ENCODE measurements at places on chromosomes 16 and 17.

DNA sequence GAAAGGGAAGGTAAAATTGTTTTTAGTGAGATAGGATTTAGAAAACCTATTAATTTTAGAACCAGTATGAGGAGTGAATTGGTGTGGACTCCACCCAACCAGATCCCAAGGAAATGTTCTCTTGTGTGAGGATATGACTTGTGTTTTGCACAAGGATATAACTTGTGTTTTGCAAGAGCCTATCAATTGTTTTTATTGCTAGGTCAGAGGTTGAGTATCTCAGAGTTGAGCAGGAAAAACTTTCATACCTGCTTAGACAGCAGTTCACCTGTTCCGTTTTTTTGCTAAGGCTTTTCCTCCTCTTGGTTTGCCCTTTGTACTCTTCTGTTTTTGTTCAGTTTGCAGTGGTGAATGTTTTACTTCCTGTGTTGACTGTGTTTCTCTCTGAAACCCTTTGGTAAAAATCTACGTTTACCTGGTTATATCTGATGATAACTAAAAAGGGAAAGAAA is 5.1 kb downstream of the NBR1 start:
- DNase-seq: no peak

DNA sequence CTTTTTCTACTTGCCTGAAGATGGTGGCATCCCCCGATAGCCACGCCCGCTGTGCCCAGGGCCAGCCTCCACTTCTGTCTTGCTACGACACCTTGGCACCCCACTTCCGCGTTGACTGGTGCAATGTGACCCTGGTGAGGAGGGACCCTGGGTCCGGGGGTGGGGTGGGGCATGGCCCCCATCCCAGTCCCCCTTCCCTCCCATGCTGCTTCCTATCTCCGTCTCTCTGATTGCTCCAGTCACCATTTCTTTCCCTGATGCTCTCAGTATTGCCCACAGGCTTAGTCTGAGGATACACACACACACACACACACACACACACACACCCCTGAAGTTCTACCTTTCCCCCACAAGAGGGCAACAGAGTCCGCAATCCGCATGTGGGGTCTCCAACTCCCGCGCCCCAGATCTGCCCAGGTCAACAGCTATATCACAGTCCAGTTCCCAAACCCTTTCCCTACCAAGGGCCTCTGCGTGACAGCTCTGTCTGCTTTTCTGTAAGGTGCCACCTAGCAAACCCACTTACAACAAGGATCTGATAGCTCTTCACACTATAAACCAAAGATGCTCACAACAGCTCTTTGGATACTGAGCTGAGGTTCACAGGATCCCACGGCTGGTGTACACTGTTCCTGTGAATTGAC is 3.4 kb downstream of the SGCA start:
- DNase-seq: no peak

DNA sequence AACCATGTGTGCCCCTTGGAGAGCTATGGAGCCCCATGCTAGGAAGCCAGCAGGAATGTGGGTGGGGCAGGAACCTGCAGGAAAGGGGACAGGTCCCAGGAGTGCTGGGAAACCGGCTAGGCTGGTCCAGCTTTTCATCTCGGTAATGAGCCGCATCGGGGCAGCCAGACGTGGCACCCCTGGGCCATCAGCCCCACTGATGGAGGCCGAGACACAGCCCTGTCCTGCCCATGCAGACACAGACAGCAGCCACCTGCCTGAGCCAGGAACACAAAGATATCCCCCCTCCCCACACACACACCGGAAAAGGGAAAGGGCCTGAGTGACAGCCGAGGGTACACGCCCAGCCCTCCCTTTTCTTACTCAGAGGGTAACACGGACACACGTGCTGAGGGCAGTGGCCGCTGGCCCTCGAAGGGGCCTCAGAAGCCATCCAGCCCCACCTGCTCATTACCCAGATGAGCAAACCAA is 18.1 kb downstream of the PPL start:
- no peak for DNase-seq

GRCh38 chr16:22252317-22252716 is 44.9 kb upstream of the POLR3E start:
- no peak for DNase-seq

DNA sequence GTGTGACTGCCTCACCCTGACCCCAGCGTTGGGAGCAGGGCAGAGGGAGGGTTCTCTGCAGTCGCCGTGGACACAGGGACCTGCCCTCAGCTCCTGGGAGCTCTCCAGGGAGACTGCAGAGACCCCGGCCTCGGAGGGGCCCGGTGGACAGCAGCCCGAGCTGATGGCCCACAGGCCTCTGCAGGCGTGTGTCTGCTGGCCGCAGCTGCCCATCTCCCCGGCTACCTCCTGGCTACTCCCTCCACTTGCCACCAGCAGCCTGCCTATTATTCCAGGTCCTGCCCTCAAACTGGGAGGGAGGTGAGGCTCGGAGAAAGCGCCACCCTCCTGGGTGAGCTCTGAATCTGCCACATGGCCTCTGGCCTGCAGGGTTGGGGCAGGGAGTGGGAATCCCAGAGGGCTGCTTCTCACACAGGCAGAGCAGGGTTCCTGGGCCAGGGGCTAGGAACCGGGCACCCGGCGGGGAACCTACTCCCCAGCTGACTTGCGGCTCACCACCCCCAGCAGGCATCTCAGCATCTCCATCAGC is 7.2 kb downstream of the SLC16A5 start:
- DNase-seq: no peak

- DNase-seq: no peak
Observed at GRCh38 chr16:1612320-1613111, at the start of gene CRAMP1. TSS of gene CRAMP1 (plus strand) at chr16:1612360. CDS start at chr16:1614640, 2,280 bp downstream.

GRCh38 chr17:39095309-39095686 is 56.1 kb downstream of the PLXDC1 start:
- DNase-seq: no peak

DNA sequence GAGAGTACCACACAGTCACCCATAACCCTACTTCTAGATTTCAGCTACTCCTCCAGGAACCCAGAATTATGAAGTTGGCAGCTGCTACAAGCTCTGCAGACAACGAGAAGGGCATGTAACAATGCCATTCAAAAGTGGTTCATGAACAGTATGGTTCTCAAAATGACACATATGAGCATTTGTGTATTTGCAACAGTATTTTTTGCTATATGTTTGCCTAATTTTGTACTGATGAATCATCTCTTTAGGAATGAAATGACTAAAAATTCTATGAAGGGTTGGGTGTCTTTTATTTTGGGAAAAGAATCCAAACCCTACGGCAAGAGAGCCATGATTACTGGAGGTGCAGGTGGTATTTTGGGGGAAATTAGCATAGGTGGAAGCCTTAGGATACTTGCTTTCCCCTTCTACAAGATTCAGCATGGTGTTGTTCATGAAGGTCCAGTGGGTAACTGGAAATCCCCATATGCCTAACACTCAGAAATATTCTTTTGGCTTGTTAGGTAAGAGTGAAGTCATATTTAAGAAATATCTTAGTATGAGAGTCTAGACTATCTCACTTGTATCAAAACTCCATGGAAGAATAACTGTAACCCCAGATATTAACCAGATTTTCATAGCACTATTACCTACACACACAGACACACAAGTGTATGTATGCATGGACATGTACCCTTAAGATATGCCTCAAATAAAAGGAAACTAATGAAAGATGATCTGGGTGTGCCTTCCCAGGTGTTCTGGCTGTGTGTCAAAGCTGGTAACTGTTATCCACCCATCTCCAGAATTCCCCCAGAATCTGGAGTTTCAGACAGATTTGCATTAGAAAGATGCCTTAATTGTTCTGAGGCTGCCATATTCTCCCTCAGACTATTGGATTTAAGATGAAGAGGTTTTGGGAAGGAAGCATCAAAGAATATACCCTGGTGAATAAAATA is 688.2 kb upstream of the SOX9 start:
- DNase-seq: no peak

DNA sequence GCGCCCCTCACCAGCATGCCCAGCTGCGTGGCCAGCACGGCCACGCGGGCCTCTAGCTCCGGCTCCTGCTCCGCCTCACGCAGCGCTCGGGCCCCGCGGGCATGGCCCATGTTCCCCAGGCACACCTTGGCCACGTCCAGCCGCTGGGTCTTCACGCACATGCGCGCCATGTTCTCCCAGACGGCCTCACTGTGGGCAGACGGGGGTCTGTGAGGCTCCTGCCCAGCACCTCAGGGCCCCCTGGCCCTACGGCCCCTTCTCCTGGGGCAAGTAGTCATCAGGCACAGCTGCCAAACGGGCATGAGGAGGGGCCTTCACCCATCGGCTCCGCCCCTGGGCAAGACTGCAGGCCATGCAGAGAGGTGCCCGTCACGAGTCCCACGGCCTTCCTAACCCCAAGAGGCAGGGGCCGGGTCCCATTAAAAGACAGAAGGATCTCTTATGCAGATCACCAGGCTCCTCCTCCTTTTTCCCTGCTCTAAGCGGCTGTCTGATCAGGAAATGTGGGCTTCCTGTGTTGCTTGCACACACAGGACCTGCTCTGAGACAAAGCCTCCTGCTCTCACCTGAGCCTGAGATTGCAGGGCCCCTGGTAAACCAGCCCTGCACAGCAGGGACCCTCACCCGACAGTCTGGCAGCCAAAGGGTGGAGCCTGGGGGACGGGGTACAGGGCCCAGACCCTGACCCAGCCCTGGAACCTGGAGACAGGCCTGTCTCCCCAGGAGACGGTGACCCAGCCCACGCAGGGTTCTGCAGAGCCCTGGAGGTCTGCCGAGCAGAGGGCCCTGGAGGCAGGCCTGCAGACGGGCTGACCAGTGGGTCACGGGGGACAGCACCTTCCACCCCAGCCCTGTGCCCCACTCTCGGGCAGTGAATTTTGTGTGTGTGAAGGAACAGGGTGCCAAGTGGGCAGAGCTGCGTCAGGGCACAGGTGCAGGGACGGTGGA is 6.6 kb upstream of the TMEM204 start:
- no peak for DNase-seq

- no peak for DNase-seq
Observed at GRCh38 chr16:89010210-89010925, 33.4 kb upstream of the CBFA2T3 start.

GRCh38 chr17:21676281-21677111 is 15.8 kb upstream of the KCNJ18 start:
- DNase-seq: no peak

DNA sequence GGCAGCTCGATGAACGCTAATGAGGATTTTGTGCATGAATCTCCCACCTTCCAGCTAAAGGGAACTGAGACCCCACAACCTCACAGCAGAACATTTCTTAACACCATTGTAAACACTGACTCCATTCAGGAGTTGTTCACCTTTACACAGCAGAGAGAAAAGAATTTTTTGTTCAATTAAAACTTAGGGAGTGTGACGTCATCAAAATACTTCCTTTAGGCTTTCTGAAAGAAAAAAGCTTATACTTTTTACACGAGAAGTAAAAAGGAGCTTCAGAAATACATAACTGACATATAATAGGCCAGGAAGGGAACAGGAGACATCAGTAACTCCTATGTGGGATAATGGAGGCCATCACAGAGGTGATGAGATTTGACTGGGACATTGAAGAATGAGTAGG is 98.1 kb upstream of the AXIN2 start:
- no peak for DNase-seq

GRCh38 chr17:58370716-58371115 is 18.7 kb upstream of the SUPT4H1 start:
- peak; percentile 77 for DNase-seq

GRCh38 chr16:66610111-66610820 is 5.8 kb downstream of the CMTM3 start:
- no peak for DNase-seq

GRCh38 chr16:82331974-82332750 is 162.1 kb upstream of the MPHOSPH6 start:
- no peak for DNase-seq

DNA sequence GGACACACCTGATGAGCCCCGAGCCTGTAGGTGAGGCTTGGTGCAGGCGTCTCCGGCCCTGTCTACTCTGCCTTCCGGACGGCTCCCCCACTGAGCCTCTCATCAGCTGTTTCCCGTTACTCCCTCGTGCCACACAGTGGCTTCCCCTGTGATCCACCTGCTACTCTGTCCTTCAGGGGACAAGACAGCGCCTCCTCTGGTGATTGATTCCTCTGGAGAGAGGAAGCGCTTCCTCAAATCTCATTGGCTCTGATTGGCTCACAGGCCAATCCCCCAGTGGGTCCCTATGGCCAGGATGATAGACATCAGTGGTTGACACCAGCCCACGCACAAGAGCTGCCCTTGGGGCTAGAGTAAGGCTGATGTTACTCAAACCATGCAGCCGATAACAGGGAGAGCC is 24.0 kb downstream of the RNF213 start:
- no peak for DNase-seq

DNA sequence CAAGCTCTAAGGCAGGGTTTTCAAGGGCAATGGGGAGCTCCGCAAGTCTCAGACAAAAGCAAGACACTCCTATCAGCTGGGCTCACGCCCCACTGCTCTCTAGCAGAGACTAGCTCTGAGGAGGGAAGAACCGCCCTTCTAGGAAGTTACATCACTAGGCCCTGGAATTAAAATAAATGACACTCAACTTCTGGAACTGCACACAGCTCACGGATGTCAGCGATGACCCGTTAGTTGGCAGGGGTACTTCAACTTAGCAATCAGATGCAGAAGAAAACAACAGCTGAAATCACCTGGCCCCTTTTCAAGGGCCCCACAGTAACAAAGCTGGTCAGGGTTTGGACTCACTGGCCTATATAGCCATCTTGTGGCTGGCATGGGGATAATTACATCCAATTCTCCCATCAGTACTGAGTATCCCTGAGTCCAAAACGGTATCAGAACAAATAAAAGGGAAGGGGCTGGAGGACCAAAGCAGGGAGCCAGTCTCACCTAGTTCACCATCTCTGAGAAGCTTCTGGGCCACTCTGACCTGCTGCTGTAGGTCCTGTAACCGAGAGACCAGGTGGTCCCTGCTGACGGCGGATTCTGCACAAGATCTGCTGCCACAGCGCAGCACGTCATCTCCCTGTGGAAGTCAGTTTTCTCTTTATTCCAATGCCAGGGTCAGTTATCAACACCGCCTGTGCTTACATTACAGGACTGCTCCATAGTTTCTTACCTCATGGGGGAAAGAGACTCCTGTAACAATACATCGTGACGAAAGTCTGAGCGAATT is 22.2 kb downstream of the SERPINF1 start:
- peak; percentile 99 for DNase-seq

DNA sequence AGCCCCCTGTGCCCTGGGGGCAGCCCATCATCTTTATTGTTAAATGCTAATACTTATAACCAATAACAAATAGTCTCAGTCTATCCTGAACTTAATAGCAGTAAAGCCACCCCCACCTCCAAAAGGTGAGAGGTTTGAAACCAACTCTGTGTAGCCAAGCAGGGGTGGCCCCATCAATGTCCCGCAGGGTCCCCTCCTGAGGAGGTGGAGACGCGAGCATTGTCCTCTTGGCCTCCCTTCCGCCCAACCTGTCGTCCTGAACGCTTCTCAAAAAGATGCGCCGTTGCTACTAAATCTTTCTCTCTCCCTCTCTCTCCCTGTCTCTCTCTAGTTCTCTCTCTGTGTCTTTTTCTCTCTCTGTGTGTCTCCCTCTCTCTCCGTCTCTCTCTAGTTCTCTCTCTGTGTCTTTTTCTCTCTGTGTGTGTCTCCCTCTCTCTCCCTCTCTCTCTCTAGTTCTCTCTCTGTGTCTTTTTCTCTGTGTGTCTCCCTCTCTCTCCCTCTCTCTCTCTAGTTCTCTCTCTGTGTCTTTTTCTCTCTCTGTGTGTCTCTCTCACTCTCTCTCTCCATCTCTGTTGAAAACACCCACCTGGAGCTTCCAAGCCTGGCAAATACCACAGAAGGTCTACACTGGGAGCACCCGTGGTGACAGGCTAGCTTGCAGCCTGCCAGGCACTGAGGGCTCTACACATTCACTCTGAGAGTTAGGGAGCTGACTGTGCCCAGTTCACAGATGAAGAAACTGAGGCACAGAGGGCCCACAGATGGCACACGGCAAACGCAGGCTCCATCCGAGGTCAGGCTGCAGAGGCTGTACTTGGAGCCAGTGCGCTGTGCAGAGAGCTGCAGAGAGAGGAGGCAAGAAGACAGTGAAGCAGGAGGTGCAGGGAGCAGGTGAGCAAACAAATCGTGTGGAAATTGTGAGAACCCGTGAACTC is 185.9 kb downstream of the C16orf95 start:
- DNase-seq: no peak
